NCI-H2227 treated with DMSO at 0.1 percent for 48 hours (cell line): ENCODE measurements at places on chromosomes 2 and 18.

DNA sequence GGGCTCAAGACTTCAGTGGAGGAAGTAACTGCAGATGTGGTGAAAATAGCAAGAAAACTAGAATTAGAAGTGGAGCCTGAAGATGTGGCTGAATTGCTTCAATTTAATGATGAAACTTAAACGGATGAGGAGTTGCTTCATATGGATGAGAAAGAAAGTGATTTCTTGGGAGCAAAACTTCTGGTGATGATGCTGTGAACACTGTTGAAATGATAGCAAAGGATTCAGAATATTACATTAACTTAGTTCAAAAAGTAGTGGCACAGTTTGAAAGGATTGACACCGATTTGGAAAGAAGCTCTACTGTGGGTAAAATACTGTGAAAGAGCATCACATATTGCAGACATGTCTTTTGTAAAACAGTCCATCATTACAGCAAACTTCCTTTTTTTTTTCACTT, 638.0 kb downstream of the NYAP2 start:
- no peak for DNase-seq

GRCh38 chr2:20094955-20095354, 43.5 kb upstream of the LAPTM4A start:
- no peak for DNase-seq

- no peak for DNase-seq
Measured at GRCh38 chr2:10654069-10654468, 35.7 kb downstream of the NOL10 start.

- DNase-seq = no peak
Measured at GRCh38 chr2:143463719-143464118, 334.5 kb downstream of the ARHGAP15 start.

GRCh38 chr2:68225119-68225632, 27.2 kb downstream of the PPP3R1 start:
- peak; percentile 43 for DNase-seq

GRCh38 chr18:28116461-28116860, 60.5 kb downstream of the CDH2 start:
- DNase-seq = no peak

- DNase-seq = no peak
Measured at GRCh38 chr18:56258178-56258577, 380.2 kb downstream of the TXNL1 start.

DNA sequence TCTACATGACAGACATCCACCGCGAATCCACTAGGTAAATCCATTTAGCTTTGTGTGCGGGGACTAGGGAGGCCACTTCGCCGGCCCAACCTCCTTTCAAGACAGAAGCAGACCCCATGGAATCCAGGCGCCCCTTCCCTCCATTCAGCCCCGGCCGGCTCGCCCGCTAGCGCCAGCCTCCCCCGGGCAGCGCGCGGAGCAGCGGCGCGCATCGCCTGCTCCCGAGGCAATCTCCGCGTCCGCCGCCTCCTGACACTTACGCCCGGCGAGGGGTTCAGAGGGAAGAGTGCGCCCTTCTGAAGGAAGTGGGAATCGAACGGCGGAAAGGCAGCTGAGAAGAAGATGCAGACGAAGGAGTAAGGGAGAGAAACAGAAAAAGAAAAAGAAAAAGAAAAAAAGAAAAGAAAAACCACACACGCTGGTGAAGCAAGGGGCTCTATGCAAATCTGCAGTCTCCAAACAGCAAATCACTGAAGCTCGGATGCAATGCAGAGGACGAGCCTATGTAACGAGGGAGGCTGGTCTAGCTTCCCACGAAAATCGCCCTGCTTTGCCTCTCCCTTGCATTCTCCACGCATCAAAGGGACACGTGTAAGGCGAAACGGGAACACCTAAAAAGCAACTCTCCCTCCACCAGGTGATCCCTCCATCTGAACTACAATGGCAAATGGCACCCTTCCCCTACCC, 684.4 kb downstream of the NRXN1 start:
- peak; percentile 79 for DNase-seq

GRCh38 chr2:72757177-72757775, 68.6 kb downstream of the EXOC6B start:
- DNase-seq = no peak

DNA sequence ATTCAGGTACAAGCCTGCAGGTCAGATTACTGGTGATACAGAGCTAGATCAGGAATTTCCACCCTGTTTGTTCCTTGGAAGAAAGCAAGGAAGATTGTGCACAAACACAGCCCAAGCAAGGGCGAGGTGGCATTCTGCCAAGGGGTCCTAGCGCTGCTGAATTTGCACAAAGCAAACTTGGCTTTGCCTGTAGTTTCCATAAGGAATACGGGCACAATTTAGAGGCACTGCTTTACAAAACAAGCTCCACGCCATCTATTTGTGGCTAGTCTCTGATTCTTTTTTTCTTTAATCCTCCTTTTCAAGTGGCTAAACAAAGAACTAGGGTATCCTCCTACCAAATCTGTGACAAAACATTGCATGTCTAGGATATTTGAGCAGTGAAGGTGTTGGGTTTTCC, 195.5 kb upstream of the ACVR2A start:
- DNase-seq = peak; percentile 45

GRCh38 chr2:200003444-200003843, 48.1 kb downstream of the MAIP1 start:
- DNase-seq = no peak

- DNase-seq = no peak
Measured at GRCh38 chr2:226716126-226716525, 83.5 kb downstream of the IRS1 start.

DNA sequence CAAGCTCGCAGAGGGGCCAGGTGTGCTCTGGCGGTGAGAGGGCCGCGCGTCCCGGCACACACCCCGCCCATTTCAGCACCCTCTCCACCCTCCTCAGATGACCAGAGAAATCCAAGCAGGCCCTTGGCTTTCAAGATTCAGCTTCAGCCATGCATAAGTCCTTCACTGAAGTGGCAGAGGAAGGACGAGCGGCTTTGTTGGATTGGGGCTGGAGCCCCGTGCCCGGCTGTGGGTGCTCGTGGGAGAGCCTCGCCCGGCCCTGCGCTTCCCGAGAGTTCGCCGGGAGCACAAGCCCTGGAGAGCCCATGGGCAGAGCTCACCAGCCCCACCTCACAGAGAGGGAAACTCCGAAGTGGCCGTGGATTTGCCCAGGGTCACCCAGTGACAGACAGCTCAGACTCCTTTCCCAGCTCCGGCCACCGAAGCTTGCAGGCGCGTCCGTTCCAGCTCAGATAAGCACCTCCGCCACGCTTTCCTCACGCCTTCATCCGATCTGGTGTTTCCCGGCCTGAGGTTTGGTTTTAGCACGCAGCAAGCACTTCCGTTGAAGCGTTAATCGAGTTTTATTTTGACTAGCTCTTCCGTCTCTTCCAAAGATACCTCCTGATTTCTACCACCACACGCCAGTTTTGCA, 45.6 kb upstream of the MTCL1 start:
- DNase-seq = no peak

- DNase-seq = no peak
Measured at GRCh38 chr2:69791045-69791444, 38.4 kb upstream of the GMCL1 start.

GRCh38 chr18:13376841-13377351, 158.3 kb downstream of the LDLRAD4 start:
- DNase-seq = no peak

DNA sequence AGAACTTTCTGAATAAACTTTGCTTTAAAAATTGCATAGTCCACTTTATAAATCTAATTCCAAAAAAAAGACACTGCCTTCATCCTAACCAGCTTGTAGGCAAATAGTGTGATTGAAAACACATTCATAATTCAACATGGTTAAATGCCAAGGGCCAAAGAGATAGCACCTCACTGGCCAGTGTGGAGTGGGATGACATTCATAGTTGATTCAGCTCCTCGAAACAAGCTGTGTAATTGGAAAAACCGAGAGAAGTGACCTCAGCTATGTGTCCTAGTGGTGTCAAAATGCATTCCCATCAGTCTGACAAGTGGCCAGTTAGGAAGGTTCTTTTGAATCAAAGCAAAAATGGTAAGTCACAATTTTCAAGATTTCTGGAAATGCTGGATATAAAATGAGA, 1068.5 kb upstream of the CELF4 start:
- DNase-seq = no peak

DNA sequence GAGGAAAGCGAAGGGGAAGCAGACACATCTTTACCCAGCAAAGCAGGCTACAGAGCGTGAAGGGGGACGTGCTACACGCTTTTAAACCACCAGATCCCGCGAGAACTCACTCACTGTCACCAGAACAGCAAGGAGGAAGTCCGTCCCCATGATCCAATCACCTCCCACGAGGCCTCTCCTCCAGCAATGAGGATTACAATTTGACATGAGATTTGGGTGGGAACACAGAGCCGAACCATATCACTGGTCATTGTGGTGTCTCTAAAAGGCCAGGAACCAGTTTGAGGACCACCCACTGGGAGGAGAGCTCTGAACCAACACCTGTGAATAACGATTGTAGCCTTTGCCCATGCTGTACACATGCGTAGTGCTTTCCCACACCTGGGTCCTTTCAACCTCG, 116.6 kb upstream of the FAM136A start:
- no peak for DNase-seq

- no peak for DNase-seq
Measured at GRCh38 chr2:118386641-118387302, 298.5 kb downstream of the INSIG2 start.

DNA sequence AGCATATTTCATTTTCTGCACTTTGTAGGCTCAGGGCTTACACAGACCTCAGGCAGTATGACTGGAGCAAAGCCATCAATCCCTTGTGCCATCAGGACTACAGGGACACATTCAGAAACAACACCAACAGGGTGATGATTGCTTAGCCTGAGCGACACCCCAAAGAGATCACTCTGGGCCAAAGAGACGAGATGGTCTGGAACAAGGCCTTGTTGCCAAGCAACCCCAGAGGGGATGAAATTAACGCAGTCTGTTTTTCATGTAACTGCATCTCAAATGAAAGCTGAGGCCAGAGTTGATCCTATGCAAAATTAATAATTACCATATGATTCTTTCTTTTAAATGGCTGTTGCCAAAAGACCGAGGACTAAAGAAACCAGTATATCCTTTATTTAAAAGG, 20.2 kb upstream of the B3GNT2 start:
- no peak for DNase-seq

DNA sequence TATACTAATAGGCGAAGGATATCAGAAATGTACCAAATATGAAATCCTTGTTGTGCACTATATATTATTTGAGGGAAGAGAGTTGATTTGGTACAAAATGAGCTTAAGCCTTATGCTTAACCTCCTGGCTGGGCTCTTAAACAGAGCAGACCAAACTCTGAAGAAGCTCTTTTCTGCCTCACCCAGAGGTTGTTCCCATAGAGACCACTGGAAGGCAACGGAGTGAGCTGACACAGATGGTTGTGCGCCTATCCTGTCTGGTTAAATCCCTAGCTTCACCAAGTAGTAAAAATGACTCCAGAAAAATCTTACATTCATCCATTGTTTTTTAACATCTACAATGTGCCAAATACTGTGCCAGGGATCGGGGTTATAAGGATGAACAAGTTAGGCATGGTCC, 55.9 kb upstream of the NOL4 start:
- DNase-seq = no peak

DNA sequence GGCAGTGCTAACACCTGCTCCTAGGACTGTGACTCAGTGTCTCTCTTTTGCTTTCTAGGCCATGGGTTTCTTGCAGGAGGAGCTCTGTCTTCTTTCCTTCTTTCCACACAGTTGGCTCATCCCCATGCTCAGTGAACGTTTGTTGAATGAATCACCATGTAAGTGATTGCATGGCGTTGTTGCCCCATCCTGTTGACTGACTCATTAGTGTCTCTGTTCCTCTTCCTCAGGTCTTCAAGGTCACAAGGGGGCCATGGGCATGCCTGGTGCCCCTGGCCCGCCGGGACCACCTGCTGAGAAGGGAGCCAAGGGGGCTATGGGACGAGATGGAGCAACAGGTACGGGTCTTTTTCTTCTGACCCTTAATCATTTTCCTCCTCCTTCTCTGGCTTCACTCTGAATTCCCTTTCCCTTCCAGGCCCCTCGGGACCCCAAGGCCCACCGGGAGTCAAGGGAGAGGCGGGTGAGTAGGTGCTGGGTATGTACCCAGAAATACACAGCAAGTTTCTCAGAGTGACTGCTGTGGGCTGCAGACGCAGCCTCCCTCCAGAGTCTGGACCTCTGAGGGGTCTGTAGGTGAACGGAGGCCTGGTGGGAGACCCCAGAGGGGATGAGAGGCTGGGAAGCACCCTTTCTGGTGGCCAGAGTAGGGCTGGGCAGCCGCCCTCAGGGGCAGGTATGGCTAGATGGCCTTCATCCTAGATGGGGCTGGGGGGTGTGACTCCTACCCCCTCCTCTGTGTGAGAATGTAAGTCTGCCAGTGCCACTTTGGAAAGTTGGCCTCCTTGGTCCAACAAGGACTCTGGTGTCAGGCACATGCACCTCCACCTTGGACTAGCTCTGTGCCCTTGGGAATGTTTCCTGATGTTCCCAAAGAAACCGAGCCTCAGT, 32.4 kb downstream of the MARCO start:
- DNase-seq = no peak

DNA sequence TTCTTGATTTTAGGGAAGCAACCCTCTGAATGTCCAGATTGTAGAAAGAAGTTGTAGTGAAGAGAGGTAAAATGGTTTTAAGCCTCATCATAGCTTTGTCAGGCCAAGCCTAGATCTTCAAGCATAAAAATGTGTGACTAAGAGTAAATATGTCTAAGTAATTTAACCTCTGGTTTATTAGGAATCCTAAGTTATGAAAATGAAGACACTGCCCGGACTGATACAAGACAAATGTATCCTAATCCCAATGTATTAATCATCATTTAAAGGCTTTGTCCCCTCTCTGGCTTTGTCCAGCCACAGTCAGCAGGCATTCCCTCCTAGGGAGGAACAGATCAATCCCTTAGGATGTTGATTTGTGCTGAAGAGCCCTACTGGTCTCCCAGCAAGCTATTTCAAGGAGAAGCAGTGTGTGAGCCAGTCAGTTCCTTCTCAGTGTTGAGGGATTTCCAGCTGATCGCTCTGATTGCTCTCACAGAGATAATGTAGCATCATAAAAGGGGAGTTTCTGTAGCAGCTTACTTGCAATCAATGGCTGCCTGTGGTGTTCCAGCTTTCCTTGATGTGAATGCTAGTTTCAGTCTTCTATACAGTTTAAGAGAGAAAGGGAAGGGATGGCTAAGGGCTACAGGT, 796.1 kb downstream of the EPHA4 start:
- peak; percentile 33 for DNase-seq

DNA sequence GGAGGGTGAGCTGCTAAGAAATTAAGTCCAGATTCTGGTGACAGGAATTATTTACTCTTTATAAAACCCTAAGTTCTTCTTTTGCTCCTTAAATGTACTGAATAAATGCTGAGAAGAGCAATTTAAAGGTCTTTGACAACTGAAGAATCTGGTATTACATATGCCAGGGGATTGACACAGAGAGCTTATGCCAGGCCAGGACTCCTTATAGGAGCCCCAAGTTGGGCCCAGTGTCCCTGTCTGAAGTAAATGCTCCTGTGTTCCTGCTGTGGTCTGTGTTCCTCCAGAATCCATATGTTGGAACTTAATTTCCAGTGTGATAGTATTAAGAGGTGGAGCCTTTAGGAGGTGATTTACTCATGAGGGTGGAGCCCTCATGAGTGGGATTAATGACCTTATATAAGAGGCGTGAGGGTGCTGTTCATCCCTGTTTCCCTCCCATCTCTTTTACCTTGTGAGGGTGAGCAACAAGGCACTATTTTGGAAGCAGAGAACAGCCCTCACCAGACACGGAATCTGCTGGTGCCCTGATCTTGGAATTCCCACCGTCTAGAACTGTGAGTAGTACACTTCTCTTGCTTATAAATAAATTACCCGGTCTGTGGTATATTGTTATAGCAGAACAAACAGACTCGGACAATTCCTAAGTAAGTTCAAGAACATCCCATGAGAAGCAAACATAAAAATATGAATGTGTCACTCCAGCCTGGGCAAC, 39.8 kb downstream of the LYPD6 start:
- no peak for DNase-seq

GRCh38 chr2:241808051-241808720, 807 bp upstream of the NEU4 start:
- DNase-seq = no peak
